Cerebellar nuclear complex (tissue), 1 donor: ENCODE measurements at places on chromosomes 16 and 17.

DNA sequence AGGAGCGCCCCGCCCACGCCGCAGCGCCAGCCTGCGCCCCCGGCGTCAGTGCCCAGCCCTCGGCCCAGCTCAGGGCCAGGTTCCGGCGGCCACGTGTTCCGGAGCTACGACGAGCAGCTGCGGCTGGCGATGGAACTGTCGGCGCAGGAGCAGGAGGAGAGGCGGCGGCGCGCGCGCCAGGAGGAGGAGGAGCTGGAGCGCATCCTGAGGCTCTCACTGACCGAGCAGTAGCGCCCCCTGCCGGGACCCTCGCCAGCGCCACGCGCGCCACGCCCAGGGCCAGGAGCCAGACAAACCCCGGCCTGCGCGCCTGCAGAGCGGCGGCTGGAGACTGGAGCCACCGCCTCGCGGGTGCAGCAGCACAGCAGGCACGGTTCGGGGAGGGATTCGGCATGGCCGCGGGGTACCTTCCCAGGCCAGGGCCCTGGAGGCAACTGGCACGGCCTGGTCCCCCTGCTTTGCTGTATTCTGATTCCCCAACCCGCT is 9.3 kb downstream of the CORO6 start:
- no peak for DNase-seq

GRCh38 chr16:4481526-4481925 is 5.3 kb downstream of the HMOX2 start:
- DNase-seq = no peak

DNA sequence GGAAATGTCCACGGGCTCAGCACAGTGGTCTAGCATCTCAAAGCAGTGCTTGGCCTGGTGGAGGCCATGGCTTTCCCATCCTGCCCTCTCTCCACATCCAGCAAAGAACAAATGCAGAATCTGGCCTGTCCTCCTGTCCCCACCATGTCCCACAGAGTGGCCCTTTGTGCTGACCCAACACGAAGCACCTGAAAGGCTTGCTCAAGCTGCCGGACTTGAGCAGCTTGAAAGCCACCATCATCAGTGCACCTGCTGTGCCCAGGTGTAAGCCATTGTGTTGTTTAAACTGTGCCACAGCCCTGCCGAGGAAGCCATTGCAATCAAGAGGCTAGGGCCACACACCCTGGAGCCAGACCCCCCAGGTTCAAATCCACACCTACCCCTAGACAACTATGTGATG is 115.5 kb downstream of the SOCS1 start:
- DNase-seq = no peak

DNA sequence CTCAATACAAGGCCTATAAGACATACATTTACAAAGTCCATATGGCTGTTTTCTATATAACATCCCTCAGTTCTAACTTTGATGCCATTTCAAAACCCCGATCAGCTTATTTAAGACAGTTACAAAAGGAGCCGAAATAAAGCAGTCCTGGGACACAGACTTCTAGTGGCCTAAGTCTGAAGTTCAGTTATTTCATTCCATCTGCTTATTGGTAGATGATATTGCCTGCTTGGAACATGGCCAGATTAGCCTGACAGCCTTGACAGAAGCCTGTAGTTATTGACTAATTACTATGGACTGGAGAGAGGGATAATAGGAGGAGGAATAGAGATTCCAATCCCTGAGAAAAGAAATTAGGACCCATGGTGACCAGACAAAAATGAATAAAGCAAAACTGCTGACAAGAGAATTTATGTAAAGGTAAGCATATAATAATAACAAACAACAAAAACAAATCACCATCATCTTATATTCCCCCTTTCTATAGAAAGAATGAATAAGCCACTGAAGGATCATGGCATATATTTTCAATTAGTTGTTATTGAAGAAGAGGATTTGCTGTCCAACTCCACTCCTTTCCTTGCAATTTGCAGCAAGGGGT is 206.3 kb upstream of the TOM1L1 start:
- DNase-seq = no peak

- no peak for DNase-seq
Observed at GRCh38 chr16:79047337-79047736, 553.2 kb downstream of the MAF start.

DNA sequence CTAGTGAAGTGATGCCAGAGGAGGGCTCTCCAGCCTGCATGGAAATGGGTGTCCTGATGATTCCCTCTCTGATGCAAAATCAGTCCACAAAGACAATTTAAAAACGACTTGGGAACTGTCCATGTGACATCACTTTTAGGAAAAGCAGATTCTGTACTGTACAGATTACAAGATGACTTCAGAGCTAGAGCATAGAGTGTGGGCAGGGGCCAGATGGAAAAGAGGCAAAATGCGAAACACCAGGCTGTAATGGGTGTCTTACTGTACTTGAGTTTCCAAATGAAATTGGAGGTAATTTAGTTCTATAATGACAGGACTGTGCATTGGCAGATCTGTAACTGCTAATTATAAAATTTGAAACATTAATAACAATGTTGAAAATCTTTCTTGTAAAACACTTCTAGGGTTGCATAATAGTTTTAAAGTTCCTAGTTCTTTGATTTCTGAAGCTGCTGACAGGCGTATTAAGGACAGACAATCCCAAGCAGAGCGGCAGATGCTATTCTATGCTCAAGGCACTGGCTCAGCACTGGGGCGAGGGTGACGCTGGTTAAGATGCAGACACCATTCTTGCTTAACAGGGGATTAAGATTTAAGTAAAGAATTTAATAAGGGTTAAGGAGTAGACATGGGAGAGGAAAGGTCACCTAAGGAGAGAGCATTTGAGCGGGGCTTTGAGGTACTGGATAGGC is 29.6 kb downstream of the OGFOD1 start:
- DNase-seq = no peak

DNA sequence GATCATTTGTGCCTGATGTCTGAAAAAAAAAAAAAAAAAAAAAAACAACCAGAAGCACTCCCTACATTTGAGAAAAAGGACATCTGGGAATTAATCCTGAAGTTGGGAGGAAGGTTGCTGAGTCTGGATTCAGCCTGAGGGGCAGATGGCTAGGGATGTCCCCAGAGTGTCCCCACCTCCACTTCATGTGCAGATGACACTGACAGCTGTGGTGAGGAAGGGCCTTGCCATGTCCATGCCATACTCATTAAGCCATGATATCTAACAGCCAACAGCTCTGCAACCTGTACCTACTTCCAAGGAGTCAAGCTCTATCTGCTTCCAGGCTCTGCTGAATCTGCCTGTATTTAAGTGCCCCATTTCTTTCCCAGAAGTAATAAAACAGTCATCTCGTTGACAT is 356.0 kb downstream of the CA10 start:
- no peak for DNase-seq

DNA sequence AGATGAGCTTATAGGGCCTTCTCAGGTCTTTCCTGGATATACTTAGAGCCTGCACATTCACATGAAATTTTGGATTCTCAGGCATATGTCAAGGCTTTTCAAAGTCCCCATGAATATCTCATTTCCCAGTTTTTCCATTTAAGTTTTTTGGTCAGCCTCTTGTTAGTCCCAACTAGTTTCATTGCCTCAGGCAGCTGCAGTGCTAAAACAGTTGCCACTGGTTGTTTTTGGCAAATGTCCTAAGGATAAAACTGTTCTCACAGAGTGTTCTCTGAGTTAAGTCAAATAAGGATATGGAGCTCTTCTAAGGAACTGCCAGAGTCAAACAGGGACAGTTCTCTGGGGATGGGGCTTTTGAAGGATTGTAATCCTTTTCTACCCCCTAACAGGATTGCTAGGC is 39.9 kb upstream of the ABCC11 start:
- no peak for DNase-seq

- no peak for DNase-seq
Observed at GRCh38 chr16:878072-878784, 77.7 kb upstream of the GNG13 start.

DNA sequence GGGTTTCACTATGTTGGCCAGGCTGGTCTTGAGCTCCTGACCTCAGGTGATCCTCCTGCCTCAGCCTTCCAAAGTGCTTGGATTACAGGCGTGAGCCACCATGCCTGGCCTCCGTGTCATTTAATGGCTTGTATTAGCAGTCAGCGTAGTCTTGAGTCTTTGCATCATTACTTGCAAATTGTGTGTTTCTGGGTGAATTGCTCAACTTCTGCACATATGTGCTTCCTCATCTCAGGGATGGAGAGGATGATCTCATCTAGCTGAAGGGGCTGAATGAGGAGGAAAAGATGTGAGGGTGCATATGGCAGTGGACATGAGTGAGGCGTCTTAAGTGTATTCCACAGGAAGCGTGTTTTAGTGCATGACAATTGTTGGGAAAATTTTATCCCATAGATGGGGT is 155.8 kb downstream of the SNX29 start:
- no peak for DNase-seq

DNA sequence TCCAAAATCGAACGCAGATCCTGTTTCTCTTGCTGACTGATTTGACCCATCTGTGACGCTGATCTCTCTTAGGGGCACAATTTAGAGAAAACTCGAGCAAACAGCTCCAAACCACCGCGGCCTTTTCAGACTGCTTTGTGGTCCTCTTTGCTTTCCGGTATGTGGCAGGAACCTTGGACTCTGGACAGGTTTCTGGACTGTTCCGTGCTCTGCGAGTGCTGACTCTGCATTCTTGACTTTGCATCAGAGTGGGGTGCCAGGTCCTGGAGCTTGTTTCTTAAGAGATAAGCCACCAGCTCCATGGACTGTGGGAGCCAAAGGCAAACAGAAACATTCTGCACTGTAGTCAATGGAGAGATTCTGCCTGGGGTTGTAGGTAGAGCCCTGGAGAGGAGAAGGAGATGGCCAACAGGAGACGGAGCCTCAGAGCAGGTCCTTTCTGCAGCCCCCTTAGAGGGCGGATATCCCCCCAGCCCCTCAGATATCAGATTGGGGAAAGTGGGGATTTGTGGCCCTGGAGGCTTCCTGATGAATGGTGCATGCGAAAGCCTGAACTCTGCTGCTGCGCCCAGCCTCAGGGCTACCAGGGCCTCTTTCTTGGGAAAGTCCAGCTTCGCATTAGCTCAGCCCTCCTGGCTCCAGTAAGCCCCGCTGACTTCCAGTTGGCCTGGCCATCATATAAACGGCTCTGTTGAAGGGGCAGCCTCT is 65.6 kb downstream of the WIPI1 start:
- no peak for DNase-seq

DNA sequence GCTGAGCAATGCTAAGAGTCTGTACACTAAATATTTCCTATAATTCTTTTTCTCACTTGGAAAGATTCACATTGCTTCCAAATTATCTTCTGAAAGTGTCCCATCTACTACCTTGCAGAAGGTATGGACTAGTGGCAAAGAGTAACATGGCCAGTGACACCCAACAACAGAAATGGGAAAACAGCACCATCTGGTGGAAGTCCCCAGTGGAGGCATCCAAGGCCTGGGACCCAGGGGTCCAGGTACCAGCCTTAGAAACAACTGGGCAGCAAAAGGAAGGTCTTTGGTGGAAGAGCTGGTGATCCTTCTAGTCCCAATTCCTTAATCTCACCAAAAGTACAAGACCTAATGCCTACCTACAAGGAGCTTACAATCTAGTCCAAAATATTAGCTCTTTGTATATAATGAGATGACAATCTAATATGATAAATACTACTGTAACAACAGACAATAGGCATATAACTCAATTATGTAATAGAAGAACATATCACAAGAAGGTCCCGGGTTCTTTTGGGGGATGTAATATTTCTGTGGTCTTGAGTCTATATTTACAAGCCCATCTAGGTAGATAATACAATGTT is 55.3 kb downstream of the SKAP1 start:
- DNase-seq = no peak

DNA sequence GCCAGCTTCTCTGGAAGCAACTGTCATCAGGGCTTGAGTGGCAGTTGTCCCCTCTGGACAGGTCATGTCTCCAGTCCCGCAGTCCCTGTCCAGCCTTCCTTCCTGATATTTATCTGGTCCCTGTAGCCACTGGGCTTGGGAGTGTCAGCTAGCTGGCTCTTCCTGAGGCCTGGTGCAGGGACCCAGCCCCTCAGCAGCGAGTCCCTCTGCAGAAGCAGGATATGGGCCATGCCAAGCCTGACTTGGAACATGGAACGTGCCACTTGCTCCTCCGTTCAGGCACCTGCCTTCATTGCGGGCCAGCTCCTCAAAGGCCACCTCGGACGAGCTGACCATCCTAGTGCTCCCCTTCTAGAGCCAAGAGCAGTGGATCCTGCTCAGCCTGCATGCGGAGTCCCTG is 26.3 kb downstream of the DRC3 start:
- DNase-seq = no peak

- DNase-seq = no peak
Observed at GRCh38 chr17:21279582-21279981, 4.9 kb upstream of the MAP2K3 start.

DNA sequence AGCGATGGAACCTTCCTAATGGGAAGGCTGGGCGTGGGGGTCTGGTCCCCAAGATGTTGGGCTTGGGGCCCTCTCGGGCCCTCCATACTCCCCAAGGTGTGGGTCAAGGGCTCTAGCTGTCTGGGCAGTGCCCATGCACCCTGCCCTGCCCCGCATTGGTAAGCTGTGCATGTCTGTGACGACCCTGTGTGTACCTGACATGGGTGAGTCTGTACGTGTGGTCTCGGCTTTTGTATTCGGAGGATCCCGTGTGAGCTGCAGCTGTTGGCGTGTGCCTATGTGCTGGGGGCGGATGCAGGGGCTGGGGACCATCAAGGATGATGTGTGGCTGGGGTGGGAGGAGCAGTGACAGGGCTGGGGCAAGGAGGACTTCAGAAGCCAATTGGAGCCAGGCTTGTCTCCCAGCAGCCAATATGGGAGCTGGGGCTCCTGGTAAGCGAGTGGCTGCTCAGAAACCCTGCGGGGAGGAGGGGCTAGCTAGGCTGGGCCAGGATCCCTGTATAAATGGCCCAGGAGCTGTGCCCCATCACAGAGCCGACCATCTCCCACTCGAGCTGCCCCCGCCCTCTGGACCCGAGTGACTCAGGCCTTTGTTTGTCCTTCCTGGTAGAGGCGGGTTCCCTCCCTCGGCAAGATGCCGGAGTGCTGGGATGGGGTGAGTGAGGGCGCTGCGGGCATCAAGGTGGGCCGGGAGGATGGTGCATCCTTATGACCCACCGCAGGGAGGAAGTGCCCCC is at the start of gene NDRG4:
Gene NDRG4, plus strand, starts transcription at position 529 of the 737 bp plus-strand sequence. Its CDS starts 106 bp downstream, at position 635.
- peak; percentile 91 for DNase-seq

DNA sequence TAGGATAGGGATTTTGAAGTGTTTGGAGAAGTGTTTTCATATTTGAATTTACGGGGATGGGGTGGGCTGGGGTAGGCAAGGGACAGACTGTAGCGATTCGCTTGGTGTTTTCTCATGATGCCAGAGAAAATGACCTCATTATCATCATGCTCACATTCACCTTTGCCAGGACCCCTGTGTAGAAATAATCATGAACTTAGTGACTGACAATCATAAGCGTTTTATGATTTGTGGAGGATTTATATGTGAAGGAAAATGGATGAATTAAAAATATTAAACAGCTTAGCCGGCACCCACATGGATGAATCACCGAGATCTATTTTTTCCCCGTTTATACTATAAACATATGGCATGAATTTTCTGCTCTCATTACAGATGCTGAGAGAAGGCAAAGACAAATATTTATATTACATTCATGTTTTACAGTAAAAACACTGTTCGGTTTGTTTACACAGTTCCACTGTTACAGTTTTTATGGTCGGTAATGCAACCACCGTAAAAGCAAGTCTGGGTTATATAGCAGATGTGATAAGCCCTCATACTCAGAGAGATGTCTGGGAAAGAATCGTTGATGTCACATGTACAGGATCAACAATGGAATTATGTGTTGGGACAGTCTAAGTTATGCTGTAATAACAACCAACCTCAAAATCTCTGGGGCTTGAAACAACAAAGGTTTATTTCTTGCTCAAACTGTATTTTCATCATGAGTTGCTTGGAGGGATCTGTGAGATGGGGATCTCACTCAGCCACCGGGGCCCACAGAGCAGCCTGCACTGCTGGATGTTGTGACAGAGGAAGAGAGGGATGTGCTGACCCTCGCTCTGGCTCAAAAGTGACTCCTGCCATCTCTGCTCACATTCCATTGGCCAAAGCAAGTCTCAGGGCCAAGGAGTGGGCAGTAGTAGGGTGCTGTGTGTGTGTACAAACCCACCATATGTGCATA is 85.1 kb downstream of the WWOX start:
- no peak for DNase-seq
